Hepatic stellate cell (primary cell): ENCODE measurements at places on chromosomes 7 and 10.
A peak's percentile ranks its signal among the peaks of the same experiment; 100 is the strongest.

DNA sequence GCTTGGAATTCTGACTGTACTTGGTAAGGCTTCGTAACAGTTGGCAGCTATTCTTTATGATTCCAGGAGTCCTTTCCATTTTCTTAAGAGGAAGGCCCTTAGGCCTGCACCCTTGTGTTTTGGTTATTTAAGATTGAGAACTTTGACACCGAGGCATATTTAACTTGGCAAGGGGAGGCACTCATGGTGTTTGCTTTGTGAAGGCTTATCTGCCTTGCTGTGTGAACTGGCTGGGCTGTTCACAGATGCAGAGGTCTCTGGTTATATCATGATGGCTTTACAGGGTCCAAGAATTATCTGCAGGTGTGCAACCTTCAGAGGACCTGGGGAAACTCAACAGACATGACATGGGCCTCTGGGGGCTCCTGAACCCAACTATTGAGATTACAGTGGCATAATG is 833 bp upstream of the PNLIPRP1 start:
- no peak for DNase-seq

DNA sequence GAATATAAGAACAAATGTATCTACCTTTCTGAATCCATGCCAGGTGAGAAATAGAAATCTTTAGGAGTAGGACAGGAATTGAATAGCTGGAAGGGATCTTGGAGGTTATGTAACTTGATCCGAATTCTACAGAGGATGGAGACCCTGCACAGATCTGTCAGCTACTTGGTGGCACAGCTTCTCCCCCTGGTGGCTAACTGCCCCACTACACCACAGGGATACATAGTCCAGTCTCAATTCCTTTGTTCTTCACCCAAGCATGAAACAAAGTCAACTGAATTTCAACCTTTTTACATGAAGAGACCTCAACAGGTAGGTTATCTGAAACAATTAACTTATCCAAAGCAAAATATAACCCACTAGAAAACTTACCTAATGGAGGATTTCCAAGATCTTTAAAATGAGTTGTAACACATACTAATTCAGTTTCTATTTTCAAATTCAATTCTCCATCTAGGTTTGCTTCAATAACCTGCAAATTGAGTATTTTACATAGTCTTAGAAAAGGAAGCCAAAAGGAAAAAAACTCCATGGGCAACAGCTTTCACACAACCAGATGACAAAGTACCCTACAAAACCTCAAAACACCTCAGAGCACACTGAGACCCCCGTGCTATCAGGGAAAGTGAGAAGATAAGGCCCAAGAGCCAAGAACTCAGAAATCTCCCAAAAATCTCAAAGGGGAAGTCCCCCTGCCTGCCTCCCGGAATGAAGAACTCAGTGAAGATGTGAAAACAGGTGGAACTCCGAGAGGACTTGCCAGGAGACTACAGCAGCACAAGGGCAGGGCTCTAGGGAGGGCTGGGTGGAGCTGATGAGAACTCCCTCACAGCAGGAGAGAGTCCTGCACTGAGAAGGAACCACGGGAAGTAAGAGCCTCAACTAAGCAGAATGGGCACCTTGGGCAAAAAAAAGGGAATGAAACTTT is 10.3 kb downstream of the HUS1 start:
- DNase-seq = peak; percentile 75

- DNase-seq = no peak
These were observed 174.0 kb downstream of the PRKAG2 start for GRCh38 chr7:151702961-151703360.

DNA sequence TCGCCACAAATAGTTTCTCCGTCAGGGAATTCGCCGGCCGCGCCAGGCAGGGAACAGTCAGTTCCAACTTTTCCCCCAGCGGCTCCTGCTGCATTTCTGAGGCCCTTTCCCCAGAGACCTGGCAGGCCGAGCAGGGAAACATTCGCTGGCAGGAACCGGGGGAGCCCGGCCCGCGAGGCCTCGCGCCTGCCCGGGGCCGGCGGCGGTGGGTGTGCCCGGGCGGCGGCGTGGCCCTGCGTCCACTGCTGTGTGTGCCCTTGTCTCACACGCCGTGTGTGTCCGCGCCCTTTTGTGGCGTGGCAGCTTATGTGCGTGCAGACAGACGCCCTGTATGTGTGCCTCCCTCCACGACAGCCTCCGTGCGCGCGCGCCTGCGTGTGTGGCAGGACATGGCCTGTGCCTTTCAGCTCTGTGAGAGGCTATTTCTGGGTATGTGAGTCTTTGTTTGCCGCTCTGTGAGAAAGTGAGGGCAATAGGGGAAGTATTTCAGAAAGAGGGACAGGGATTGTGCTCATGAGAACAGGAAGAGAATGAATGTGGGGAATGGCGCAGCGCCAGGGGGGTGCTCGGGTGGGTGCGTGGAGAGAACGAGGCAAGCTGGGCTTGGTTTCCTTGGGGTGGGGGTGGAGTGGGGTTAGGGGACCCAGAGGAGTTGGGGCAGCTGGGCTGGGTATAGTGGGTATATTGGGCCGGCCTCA is 689 bp upstream of the SMARCD3 start:
- DNase-seq = peak; percentile 91

DNA sequence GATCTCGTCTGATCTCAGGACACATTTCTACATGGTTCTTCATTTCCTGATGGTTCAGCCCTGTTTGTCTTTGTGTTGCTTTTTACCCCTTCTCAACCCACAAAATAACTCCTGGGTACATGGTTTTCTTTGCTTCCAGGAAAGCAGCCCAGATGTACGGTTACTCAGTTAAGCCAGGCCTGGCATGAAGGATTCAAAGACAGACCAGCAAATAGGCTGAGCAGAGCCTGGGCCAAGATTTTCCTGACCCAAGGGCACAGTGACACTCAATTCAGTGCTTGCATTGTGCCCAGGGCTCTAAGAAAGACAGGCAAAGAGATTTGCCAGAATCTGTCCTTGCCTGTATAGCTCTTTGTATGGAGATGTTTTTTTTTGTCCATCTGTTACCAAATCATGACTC is 340.8 kb upstream of the KIAA1217 start:
- no peak for DNase-seq

- no peak for DNase-seq
These were observed 40.9 kb downstream of the ARL5B start for GRCh38 chr10:18699849-18700840.

DNA sequence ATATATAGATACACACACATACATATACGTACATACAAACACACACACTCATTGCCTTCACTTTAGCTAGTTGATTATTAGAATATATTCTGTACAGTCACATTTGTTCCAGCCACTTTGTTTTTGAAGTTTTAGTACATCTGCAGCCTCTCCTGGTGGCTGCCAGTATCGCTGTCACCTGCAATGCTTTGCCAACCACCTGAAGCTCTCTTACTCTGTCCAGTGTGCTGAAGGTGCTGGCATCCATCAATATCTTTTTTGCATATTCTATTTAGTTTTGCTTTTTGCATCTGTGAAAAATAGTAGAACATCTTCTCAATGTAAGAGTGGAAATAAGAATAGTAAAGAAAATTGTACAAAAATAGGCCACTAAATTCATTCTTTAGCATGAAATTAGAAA is 388.6 kb downstream of the EXOC4 start:
- DNase-seq = no peak

DNA sequence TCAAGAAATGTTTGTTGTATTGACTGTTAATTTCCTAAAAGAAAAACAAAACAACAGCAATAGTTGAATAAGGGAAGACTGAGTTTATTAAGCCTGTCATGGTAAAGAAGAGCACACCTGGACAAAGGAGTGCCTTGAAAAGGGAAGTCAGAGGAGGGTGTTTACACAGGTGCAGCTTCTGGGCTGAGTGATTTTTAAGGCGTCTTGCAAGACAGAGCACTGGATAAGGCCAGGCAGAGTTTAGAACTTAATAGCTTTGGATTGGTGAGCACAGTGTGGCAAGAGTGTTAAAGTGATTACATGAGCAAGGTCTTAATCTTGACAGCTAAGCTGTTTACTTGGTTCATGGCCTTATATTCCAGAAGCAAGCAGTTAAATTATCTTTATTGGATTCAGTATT is 423.2 kb downstream of the CNTNAP2 start:
- no peak for DNase-seq

- no peak for DNase-seq
These were observed 625 bp upstream of the GSTO2 start for GRCh38 chr10:104268405-104268712.

DNA sequence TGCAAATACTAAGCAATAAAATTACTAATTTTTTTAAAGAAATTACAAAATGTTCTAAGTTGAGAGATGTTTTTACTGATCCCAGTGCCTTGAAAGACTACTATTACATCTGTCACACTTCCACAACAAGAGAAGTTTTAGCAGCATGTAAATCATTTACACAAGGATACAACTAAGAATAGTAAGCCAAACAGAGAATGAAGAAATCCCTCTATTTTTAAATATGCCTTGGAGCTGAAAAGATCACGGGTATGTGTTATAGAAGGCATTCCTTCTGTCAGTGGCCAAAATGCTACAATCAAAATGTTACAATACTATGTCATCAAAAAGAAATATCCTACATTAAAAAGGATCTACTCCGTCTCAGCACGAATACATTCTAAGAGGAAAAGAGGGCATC is 52.6 kb downstream of the LARP4B start:
- DNase-seq = no peak

- no peak for DNase-seq
These were observed 44.2 kb downstream of the LRMDA start for GRCh38 chr10:75475460-75476182.

- DNase-seq = peak; percentile 48
These were observed 524.5 kb downstream of the PARD3 start for GRCh38 chr10:34290412-34291081.

DNA sequence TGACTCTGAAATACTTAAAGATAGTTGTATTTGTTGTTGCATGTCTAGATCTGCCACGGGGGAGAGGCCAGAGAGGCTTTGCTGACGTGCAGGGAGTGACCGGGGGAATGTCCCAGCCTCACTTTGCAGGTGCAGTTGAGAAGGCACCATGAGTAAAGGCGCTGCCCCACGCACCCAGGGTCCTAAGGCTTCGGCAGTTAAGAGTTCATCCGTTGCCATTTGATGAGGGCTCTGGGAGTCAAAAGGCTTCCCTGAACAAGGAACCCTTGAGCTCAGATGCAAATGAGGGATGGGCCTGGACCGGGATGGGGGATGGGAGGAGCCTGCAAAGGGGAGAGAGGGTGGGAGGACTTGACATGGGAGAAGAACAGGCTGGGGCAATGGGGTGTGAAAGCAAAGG is 20.4 kb downstream of the PPP2R2D start:
- DNase-seq = no peak

DNA sequence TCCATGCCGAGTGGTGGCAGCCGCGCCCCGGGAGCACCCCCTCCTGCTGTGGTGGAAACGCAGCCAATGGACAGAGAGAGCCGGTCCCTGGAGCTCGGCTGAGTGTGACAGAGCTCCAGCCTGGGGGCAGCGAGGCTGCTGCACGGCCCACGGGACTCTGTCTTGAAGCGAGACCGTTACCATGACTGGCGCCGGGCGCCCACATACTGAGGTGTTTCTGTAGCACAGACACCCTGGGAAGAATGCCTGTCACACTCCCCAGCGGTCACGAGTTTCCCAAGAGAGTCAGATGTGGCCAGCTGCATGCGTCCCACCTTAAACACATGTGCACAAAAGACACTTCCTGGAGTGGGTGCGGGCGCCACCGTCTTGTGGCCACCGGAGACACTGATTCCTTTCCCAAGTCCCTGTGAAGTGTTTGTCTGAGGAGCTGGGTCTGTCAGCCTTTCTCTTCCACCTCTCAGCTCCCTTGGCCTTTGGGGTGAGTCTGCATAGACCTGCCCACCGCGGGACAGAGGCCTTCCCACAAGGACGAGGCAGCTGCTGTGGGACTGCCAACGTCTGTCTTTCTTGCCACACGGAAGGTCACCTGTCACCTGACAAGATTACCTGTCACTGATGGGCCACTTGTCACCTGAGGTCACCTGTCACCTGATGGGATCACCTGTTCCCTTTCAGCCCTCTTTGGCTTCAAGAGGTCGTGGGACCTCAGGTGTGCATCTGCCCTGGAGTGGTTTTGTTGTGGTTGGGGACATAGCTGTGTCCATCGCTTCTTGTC is 94.6 kb downstream of the DNAJB6 start:
- no peak for DNase-seq

- DNase-seq = no peak
These were observed 682.3 kb upstream of the IGFBP3 start for GRCh38 chr7:46603296-46603752.

GRCh38 chr7:122736183-122736582 is 33.5 kb upstream of the RNF148 start:
- DNase-seq = no peak

GRCh38 chr10:122191936-122192541 is 79.1 kb upstream of the BTBD16 start:
- no peak for DNase-seq

DNA sequence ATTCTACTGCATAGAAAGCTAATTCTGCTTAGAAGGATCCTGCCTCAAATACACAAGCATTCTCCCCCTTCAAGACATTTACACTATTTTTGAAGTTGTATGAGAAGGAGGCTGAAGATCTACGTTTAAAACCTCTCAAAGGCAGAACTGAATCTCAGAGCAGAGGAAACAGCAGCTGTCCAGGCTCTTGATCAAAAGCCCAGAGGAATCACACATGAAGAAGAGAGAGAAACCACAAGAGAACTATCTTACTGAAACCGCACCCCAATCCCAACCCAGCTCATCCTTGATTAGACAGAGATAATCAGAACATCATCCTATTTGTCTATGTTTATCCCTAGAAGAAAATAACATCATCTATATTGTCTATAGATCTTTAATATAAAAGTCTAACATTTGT is 2.2 kb upstream of the DNAJC1 start:
- DNase-seq = no peak

DNA sequence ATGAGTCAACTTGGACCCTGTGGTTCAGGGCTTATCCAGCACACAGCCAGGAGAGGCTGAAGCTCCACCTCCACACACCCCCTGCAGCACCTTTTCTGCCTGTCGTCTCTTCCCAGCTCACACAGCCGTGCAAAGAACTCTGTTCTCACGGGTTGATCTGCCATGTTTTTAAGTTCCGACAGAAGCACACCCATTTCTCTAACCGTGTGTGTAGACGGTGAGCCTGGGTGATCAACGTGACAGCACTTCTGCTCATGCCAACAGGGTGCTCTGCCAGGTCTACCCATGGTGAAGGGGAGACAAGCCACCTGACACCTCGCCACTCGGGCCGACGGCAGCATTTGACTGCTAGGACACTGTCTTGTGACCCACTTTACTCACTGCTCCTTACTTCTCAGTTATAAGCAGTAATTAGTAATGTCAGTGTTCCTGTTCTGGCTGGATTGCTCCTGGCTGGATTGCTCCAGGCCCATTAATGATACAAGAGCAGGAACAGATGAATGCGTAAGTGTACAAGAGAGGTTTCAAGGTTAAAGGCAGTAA is 90.5 kb downstream of the RNF216 start:
- no peak for DNase-seq

DNA sequence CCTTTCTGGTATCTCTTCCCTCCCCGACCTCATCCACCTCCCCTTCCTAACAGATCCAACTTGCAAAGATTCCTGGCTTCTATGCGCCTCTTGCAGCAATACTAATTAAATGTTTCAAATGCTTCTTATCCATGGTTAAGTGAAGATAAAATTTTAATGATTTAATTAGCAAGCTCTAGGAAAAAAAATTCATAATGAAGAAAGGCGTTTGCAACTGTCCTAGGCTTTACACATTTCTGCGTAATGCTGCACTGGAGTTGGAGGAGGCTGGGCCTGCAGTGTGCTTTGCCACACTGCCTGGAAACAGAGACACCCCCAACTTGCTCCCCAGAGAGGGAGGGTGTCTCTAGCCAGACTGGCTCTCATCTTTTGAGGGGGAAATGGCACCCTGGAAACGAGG is 123.9 kb upstream of the CARD11 start:
- no peak for DNase-seq

- DNase-seq = no peak
These were observed 527 bp upstream of the SORCS3 start for GRCh38 chr10:104640339-104641186.

GRCh38 chr10:846126-846685 is 85.3 kb downstream of the LARP4B start:
- no peak for DNase-seq
